ENCODE measurements at places on chromosomes 11 and 22.

DNA sequence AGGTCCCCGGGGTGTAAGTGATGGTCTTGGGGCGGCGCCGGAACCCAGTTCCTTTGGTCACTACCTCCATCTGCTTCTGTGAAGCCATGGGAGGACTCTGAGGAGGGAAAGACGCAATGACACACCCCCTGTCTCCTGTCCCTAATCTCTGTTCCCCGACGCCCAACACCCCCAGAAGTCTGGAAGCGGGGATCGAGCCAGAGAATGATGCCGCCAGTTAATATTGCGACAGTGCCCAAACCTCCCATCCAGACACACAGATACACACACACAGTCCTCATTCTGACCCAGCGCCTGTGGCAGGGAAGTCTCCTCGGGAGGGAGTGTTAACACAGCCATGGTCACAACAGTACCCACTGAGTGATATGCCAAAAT is 352 bp downstream of the C22orf23 start:
- no peak for DNase-seq

DNA sequence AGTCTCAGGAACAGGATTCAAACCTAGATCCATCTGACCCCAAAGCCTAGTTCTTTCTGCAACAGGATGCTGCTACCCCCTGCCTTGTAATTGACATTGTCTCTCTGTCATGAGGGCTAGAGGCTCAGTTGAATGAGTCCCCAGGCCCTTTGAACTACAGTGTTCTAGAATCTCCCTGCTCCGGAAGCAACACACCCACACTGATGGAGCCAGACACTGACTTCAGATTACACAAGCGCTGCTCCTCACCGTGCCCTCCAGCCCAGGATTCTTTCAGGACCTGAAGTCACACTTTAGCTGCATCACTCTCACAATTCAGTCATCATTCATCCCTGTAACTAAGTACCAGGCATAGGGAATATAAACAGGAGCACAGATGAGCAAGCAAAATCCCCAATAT is 69.6 kb downstream of the RAB30 start:
- peak; percentile 45 for DNase-seq

DNA sequence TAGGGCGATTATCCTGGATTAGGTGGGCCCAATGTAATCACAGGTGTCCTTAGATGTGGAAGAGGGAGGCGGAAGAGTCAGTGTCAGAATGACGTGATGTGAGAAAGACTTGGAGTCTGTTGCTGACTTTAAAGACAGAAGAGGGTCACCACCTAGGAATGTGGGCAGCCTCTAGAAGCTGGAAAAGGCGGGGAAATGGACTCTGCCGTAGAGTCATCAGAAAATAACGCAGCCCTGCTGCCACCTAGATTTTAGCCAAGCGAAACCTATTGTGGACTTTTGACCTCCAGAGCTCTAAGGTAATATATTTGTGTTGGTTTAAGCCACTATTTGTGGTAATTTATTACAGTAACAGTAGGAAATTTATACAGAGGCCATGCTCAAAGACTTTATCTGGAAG is 4.8 kb downstream of the DDX10 start:
- no peak for DNase-seq

- no peak for DNase-seq
These were observed 9.2 kb downstream of the POU2AF3 start for GRCh38 chr11:111307472-111308108.
